Activated CD4-positive, alpha-beta T cell treated with anti-CD3 and anti-CD28 coated beads, Interleukin-2, amount 10 ng/mL, durations not matched to agents 24 days and 14 days (primary cell): ENCODE measurements at places on chromosomes 6 and 20. TPM values are rescaled to one million over a fixed set of nuclear protein-coding genes. Genes with fewer than 3 reads are reported as not detected.
A peak's percentile ranks its signal among the peaks of the same experiment; 100 is the strongest.

CFAP206 gene
- not detected in 2 replicates for total RNA-seq

EHMT2 gene
- 73.5 and 79.3 TPM in 2 replicates for total RNA-seq

DNA sequence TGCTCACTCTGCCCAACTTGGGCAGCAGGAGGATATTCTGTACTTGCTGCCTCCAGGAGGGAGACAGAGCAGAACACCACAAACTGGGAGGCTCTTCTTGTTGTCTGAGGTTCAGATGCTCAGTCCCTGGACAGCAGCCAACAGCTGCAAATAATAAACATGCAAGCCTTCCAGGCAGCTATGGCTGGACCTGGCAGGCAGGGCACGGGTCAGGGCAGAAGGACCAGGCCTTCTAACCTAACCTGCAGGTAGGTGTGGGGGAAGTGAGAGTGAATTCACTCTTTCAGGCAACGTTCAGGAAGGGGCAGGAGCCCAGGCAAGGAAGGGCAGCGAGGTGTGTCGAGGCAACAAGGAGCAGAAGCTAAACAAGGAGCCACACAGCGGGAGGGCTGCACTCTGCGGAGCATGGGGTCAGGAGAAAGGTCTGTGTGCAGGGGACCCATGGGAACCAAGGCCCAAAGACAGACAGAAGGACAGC is 31.5 kb downstream of the NINL start:
- DNase-seq, result no peak

DNA sequence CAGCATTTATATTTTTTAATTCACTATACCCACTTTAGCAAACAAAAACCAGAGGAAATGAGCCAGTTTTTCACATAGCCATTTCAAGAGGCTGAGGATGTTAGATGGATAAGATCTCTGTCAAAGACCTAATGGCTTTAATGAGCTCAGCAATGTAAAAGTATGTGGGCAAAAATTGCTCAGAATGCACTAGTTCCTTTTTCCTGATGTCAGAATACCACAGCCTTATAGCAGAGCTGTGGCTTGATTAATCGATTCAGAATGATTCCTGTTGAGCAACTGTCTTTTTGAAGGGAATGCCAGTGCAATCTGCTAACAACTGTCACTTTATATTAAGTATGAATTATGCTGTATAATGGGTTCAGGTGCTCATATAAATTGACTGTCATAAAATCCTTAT is 100.6 kb upstream of the HIVEP1 start:
- DNase-seq, result peak; percentile 43

- DNase-seq, result peak; percentile 72
Measured at GRCh38 chr6:157763129-157763903, 59.7 kb upstream of the SNX9 start.

DNA sequence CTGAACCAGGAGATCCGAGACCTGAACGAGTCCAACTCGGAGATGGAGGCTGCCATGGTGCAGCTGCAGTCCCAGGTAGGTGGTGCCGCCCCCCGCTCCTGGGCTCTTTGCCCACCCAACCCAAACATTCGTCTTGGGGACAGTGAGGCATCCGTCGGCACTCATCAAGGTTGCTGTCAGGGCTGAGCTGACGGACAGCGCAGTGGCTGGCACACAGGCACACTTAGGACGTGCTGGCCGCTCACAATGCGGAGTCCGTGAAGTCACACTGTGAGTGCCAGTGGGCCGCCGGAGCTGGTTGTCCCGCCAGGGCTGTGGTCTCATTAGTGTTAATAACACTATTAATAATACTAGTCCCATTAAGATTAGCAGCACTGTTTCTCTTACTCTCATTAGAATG is 18.2 kb upstream of the PCMTD2 start:
- DNase-seq, result no peak

DNA sequence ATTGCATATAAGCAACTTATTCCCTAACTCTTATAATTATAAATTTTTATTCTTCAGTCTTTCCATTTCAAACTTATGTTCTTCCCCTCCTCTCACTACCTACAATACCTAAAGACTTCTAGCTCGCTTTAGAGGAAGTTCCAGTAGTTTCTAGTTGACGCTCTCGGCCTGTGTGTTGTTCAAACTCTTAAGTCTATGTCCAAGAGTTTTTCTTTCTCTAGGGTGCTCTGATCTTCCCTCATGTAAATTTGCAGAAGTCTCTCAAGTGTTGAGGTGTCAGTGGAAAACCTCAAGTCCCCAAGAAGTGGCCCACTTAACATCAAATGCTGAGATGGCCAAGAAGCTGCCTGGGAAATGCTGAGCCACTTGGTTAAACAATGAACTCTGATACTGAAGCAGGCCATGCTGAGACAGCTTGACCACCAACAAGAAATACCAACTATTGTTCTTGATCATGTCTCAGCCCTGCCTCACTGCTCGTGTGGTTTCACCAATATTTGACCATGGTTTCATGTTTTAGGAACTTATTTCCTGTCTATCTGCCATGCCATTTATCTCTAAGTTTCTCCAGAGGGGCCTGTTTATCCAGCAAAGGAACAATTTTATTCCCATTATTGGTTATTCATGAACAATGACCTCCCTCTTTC is 100.9 kb upstream of the TCF21 start:
- no peak for DNase-seq

DNA sequence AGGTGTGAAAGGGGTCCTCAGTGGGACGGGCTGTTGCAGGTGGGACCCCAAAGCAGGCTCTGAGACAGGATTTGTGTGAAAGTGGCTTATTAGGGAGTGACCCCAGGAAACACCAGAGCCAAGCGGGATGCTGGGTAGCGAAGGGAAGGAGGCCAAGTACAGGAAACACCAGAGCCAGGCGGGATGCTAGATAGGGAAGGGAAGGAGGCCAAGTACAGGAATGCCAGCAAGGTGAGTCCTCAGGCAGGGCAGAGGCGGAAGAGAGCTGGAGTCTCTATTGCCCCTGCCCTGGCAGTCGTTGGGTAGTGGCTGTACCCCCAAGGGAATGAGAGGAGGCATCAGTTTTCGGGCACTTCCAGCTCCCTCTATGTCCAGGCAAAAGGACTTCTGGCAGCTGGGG is 30.5 kb upstream of the TGM2 start:
- no peak for DNase-seq

DNA sequence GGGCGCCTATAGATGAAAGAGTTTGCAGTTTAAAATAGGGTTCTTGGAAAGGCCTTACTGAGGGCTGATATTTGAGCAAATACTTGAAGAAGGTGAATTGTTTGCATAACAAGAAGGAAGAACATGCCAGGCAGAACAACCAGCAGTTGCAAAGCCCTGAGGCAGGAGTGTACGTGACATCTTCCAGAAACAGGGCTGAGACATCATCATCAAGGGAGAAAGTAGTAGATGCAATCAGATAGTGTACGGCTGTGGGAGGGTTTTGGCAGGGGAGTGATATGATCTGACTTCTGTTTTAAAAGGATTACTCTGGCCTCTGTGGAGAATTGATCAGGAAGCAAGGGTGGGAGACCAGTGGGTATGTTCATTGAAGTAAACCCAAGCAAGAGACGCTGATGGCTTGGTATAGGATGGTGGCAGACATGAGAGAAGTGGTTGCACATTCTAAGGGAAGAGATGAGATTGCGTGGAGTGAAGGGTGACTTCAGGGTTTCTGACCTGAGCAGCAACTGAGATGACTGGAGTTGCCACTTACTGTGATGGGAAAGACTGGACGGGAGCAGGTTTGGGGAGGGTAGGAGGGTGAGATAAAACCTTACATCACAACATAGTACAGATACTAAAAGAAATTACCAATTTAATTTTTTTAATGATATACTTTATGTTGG is 28.8 kb downstream of the RIOK1 start:
- DNase-seq, result no peak
